ENCODE measurements at places on chromosomes 1 and 21.

DNA sequence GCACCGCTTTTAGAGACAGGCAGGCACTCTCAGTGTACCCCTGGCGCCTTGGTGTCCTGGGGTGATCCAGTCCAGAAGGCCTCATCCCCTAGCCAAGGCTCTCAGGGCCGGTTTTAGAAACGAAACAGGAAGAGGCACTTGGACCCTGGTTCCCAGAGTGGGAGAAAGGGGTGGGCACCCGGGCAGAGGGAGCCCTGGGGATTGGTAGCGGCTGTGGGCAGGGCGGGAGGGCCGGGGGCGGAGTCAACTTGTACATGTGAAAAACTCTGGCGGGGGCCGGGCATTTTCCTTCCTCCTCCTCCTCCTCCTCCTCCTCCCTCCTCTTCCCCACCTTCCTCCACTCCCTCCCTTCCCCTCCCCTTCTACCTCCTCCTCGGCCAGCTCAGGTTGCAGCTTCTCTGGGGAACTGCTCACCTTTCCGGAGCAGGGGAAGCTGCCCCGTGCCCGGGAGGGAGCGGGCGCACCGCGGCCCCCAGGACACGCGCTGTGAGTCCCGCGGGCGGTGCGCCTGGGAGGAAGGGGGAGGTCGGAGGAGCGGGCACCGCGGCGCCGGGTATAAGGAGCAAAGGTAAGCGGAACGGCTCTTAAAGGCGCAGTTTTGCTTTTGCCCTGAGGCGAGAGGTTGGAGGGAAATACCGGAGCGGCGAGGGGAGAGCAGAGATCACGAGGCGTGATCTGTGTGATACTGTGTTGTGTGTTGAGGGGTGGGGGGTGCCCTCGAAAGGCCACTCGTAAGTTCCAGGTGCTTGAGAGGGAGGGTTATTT lies at the start of gene CDK18:
Gene CDK18 (plus strand): TSS at position 359 of the 765 bp plus-strand sequence. CDS start 18,499 bp downstream, outside the sequence.
- DNase-seq: no peak

GRCh38 chr1:94646786-94647555 lies 105.4 kb upstream of the F3 start:
- DNase-seq: no peak

GRCh38 chr1:165454091-165454610 lies 9.2 kb upstream of the RXRG start:
- no peak for DNase-seq

DNA sequence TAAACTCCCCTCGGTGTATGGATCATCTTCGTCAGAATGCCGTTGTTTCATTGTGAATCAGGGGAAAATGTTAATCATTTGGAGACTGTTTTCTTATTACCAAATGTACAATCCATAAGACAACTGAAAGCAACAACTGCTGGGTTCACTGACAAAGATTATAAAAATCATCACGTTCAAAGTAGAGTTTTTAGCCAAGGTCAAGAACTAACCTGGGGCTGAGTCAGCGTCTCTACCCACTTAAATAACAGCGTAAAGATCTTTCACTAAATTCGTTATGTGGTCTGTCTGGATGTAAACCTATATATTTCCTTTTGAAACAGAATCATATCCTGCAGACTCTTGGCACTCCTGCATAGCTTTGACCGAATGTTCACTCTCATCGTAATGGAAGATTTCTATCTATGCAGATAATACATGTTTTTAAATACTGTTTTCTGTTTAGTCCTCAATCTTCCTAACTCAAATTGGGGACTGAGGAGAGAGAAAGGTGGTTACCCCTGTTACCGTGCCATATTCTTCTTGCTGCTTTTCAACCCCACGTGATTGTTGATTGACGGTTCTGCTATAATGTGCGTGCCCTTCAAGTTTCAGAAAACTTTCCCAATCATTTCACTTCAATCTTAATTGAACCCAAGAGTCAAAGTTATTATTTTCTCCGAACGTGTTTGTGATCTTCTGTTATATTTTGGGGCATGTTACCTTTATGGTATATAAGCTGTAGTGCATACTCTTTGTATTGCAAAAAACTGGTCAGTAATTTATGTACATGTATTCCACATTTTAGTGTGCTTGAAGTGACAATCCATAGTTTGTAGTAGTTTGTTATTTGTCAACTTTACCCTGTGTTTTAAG lies 15.6 kb upstream of the NCMAP start:
- no peak for DNase-seq

DNA sequence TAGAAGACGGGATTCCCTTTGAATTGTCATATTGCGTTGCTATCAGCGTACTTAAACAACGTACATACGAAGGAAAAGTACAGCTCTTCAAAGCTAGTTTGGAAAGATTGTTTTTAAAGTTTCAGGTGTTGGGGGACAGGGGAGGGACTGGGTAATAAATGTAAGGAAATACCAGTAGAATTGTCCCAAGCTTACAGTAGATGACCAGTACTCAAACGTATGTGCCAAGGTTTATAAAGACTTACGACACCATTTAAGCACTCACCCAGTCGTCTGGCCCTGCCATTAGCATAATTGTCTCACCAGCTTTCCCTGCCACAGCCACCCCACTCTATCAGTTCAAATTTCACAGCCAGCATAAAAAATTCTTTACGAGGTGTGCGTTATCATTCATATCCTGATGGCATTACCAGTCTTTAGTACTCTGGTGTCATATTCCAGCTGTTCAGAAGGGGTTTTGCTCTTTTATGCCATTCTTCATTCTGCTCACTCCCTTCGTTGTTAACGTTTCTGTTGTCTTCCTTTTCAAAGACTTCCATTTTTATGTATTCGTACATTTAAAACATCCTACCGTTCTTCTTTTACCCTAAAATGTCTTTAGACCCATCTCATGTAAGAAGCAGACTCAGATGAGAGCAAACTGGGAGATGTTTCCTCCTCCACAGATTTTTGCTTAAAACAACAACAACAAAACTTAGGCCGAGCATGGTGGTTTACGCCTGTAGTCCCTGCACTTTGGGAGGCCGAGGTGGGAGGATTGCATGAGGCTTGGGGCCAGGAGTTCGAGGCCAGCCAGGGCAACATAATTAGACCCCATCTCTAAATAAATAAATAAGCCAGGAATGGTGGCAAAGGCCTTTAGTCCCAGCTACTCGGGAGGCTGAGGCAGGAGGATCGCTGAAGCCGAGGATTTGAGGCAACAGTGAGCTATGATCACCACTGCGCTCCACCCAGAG lies 1.0 kb upstream of the HP1BP3 start:
- peak; percentile 47 for DNase-seq

- no peak for DNase-seq
These were observed 1.7 kb upstream of the WNT9A start for GRCh38 chr1:227949341-227949921.
